Effector memory CD8-positive, alpha-beta T cell (primary cell): ENCODE measurements at places on chromosomes 3 and 15.

- no peak for DNase-seq
- H3K27me3 ChIP-seq, result no peaks in the 10 kb centered on the region
- no peak overlapping the region for H3K4me3 ChIP-seq
These were observed 125.4 kb upstream of the SPATA16 start for GRCh38 chr3:173266441-173266840.

- DNase-seq, result no peak
- no peaks in the 10 kb centered on the region for H3K27me3 ChIP-seq
- H3K36me3 ChIP-seq, result peaks cover 3% of the 10 kb centered on the region
These were observed 5.8 kb downstream of the SQOR start for GRCh38 chr15:45640616-45641015.

DNA sequence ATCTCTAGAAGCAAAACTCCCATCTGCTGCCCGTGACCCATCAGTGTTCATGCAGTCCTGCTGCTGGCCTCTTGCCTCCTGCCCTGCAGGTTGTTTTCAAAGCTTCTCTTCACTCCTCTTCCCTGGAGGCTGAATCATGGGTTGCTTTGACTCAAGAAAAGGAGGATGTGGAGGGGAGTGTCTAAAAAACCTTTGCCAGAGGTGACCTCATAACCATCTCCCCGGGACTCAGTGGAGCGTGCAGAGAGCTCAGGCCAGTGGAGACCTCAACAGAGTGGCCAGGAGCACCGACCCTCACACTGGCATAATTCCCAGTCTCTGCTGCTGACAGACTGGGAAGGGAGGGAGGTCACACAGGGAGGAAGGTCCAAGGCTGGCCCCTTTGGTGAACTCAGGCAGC lies 60.9 kb upstream of the ITGA11 start:
- H3K27me3 ChIP-seq, result peaks cover 42% of the 10 kb centered on the region
- no peaks in the 10 kb centered on the region for H3K4me1 ChIP-seq
- no peak for DNase-seq
- H3K27ac ChIP-seq, result no peak overlapping the region
- H3K4me3 ChIP-seq, result no peak overlapping the region

DNA sequence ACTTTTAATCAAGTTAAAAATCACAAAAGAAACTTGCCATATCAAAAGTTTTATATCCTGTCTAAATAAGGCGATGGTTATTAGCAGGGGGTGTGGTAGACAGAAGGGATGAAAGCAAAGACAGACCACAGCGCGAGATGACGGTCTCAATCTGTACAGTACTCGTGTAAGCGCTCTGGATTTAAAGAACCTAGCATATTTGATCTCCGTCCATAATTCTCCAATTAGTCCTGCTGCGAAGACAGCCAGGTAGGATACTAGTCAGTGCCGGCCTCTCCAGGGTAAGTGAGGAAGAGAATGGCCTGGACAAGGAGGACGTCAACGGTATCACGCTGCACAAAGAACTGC lies 701 bp downstream of the SGO1 start:
- no peaks in the 10 kb centered on the region for H3K27me3 ChIP-seq
- no peak overlapping the region for H3K27ac ChIP-seq
- peaks cover 3% of the 10 kb centered on the region for H3K36me3 ChIP-seq
- no peaks in the 10 kb centered on the region for H3K4me1 ChIP-seq

DNA sequence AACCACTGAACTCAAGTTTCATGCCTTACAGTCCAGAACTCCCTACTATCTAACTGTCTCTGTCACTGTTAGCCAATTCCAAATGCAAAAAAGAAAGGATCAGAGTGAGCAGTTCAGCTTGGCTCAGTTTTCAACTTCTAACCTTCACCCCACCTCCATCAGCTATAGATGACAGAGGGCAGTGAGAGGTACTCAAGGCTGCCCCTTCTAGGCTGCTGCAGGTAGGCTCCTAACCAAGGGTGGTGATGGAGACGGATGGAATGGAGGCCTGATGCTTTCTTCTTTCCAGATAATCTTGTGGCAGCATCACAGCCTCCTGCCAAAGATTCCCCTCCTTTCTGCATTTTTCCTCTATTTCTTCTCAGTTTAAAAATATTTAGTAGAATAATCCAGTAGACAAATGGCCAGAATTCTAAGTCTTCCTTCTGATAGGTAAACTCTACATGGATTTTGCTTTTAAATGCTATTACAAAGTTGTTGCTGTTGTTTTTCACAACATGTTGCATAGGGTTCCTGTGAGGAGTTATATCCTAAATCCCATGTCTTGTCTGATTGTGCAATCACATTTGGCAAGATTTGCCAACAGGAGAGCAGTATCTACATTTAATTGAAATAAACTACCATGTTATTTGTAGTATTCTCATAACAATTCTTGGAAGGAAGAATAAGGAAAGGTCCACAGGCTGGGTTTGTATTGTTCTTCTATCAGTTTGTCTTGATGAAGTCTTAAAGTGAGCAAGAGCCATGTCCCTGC lies 301.6 kb upstream of the TRIM42 start:
- H3K27ac ChIP-seq, result no peak overlapping the region
- H3K4me1 ChIP-seq, result no peaks in the 10 kb centered on the region
- no peak overlapping the region for H3K4me3 ChIP-seq
- no peaks in the 10 kb centered on the region for H3K36me3 ChIP-seq
- no peak for DNase-seq
- no peaks in the 10 kb centered on the region for H3K27me3 ChIP-seq

GRCh38 chr15:89144491-89144890 lies 56.2 kb downstream of the ABHD2 start:
- H3K36me3 ChIP-seq, result no peaks in the 10 kb centered on the region
- H3K27ac ChIP-seq, result peak overlapping the region; percentile 78
- H3K4me3 ChIP-seq, result no peak overlapping the region
- DNase-seq, result no peak
- no peaks in the 10 kb centered on the region for H3K27me3 ChIP-seq

- H3K4me3 ChIP-seq, result no peak overlapping the region
- peaks cover 3% of the 10 kb centered on the region for H3K36me3 ChIP-seq
- no peak for DNase-seq
- H3K4me1 ChIP-seq, result peaks cover 17% of the 10 kb centered on the region
These were observed 68.0 kb downstream of the ABHD5 start for GRCh38 chr3:43758592-43759225.

- H3K27me3 ChIP-seq, result no peaks in the 10 kb centered on the region
- no peaks in the 10 kb centered on the region for H3K36me3 ChIP-seq
- DNase-seq, result no peak
- peaks cover under 1% of the 10 kb centered on the region for H3K4me1 ChIP-seq
- no peak overlapping the region for H3K4me3 ChIP-seq
These were observed 52.5 kb downstream of the RAB11A start for GRCh38 chr15:65921780-65922179.

- no peaks in the 10 kb centered on the region for H3K36me3 ChIP-seq
- no peaks in the 10 kb centered on the region for H3K4me1 ChIP-seq
- H3K4me3 ChIP-seq, result no peak overlapping the region
- no peaks in the 10 kb centered on the region for H3K27me3 ChIP-seq
- H3K27ac ChIP-seq, result no peak overlapping the region
These were observed 419.0 kb downstream of the CNTN4 start for GRCh38 chr3:2517500-2518172.

DNA sequence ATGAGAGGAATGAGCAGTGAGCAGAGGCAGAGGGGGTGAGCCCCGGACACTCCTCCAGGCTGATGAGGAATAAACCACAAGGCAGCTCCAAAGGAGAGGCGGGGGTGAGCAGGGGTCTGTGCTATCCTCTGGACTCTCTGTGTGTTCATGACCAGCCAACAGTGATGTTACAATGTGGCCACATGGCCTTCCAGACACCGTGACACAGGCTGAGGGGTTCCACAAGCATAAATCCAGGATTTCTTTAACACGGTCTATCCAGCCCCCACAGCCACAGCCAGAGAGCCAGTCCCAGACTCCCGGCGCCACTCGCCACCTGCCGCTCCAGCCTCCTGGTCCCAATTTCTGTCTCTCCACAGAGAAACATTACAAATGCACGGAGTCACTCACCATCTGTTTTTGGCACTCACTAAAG lies 24.4 kb downstream of the XXYLT1 start:
- H3K27me3 ChIP-seq, result no peaks in the 10 kb centered on the region
- no peak for DNase-seq
- no peak overlapping the region for H3K4me3 ChIP-seq

GRCh38 chr3:145911016-145911415 lies 250.0 kb downstream of the PLOD2 start:
- no peaks in the 10 kb centered on the region for H3K36me3 ChIP-seq
- no peak overlapping the region for H3K4me3 ChIP-seq
- H3K4me1 ChIP-seq, result no peaks in the 10 kb centered on the region
- no peak for DNase-seq

GRCh38 chr15:80183886-80184285 lies 31.1 kb downstream of the FAH start:
- H3K4me3 ChIP-seq, result no peak overlapping the region
- no peak overlapping the region for H3K27ac ChIP-seq
- H3K4me1 ChIP-seq, result no peaks in the 10 kb centered on the region

- H3K27me3 ChIP-seq, result no peaks in the 10 kb centered on the region
- no peaks in the 10 kb centered on the region for H3K4me1 ChIP-seq
- DNase-seq, result no peak
- no peaks in the 10 kb centered on the region for H3K36me3 ChIP-seq
These were observed 82.5 kb downstream of the ECT2 start for GRCh38 chr3:172832983-172833382.

- no peak for DNase-seq
- no peaks in the 10 kb centered on the region for H3K4me1 ChIP-seq
- H3K36me3 ChIP-seq, result peaks cover 2% of the 10 kb centered on the region
- no peak overlapping the region for H3K4me3 ChIP-seq
These were observed 42.2 kb downstream of the B3GNT5 start for GRCh38 chr3:183295211-183295610.

DNA sequence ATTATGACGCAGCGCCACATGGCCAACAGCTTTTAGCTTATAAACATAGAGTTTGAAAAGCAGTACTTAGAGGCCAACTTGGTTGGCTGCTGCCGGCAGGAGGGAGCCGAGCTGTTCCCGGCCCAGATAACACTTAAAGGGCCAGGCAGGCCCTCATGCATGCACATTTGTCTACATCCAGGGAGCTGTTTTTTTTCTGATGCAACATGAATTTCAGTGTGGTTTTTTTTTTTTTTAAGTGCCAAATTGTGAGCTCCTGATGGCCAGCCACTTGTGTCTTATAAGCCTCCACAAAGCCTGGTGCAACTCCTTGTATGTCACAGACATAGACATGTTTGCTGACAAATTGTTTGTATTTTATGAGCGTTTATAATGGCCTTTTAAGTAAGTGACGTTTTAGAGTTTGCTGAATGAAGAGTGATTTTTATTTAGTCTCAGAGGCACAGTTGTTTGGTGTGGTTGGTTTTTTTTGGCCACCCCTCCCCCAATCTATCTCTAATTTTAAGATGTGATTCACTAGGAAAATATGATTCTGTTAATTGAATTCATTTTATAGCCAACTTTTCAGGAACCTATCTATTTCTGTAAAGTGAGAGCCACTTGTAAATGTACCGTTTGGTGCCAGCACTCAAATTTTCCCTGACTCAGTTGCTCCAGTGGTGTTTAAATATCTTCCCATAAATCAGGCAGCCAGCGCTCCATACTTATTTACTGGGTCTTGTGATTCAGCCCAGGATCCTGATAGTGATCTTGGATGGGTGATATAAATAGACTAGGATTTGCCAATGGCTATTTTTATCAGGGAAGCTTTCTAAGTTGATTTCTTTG lies 134.3 kb downstream of the VGLL4 start:
- H3K27ac ChIP-seq, result no peak overlapping the region
- H3K36me3 ChIP-seq, result no peaks in the 10 kb centered on the region
- peaks cover 5% of the 10 kb centered on the region for H3K4me1 ChIP-seq
- DNase-seq, result no peak
- no peaks in the 10 kb centered on the region for H3K27me3 ChIP-seq

DNA sequence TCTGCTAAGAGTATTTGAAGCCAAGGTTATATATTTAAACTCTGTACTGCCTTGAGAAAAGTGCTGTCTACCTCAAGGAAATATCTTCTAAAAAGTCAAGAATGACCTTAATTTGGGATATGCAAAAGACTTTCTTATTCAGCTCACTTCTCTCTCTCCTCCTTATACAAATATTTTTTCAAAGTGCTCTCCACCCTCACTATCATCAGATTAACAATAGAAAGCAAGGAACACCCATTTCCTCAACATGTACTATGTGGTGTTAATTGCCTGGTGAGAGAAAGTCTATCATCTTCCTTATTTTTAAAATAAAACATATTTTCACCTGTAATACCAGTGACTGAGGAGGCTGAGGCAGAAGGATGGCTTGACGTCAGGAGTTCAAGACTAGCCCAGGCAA lies 44.4 kb upstream of the RSL24D1 start:
- no peaks in the 10 kb centered on the region for H3K27me3 ChIP-seq
- H3K36me3 ChIP-seq, result no peaks in the 10 kb centered on the region
- no peak overlapping the region for H3K4me3 ChIP-seq
- H3K4me1 ChIP-seq, result peaks cover 73% of the 10 kb centered on the region

- no peak for DNase-seq
- no peaks in the 10 kb centered on the region for H3K36me3 ChIP-seq
- no peak overlapping the region for H3K27ac ChIP-seq
- no peak overlapping the region for H3K4me3 ChIP-seq
- no peaks in the 10 kb centered on the region for H3K4me1 ChIP-seq
These were observed 24.5 kb upstream of the LYZL4 start for GRCh38 chr3:42434777-42435380.

DNA sequence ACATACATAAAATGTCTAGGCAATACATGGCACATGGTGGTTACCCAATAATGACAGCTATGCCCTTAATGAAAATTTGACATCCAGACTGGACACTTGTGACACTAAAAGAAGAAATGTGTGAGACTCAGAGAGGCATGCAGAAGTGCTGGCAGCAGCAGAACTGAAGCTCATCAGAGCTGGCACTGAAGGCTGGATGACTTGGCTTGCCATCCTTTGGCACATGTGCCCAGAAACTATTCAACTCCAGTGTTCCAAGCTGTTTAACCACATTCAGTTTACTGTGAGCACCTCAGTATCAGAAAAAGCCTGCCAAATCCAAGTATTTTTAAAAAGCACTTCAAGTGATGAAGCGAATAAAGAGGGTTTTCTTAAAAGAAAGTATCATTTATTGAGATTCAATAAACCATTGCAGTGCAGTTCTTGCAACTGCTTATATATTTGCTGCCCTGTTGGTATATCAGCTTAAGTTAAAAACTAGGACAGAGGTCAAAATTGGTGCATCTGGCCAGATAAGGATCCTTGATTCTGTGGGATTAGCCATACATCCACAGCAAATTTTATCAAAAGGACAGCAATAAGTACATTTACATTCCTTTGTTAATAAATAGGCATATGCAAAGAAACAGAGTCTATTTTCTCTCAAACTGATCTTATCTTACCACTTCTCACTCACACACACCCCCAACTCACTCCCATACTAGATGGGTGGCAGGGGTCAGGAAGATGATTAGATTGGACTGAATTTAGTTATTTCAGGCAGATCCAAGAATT lies 15.8 kb downstream of the IGSF11 start:
- no peak overlapping the region for H3K27ac ChIP-seq
- no peak overlapping the region for H3K4me3 ChIP-seq
- H3K27me3 ChIP-seq, result peaks cover 33% of the 10 kb centered on the region

DNA sequence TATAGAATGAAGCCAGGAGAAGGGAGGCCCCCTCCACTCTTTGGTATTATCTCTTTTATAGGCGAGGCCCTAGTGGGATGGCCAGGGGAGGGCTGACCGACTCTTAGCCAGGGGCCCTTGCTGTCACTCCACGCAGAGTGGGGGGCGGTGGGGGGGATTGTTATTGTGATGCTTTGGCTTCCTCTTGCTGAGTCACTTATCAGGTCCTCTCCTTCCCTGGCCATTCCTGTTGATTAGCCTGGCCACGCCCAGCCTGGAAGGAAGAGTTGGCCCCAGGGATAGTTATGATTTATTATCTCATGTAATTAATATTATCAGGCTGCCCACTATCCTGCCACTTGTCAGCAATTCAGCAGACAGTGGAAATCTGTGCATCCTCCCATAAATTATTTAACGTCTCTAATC lies 25.5 kb upstream of the SKOR1 start:
- DNase-seq, result no peak
- no peaks in the 10 kb centered on the region for H3K4me1 ChIP-seq
- peaks cover 5% of the 10 kb centered on the region for H3K36me3 ChIP-seq
- H3K27me3 ChIP-seq, result no peaks in the 10 kb centered on the region
